Upper lobe of right lung (tissue), 1 donor: ENCODE measurements at places on chromosomes 2 and 18.
A peak's percentile ranks its signal among the peaks of the same experiment; 100 is the strongest.

- no peak for DNase-seq
These were observed 13.4 kb upstream of the LAPTM4A start for GRCh38 chr2:20064841-20065240.

- DNase-seq, result no peak
These were observed 14.0 kb downstream of the KIF5C start for GRCh38 chr2:148888986-148889385.

DNA sequence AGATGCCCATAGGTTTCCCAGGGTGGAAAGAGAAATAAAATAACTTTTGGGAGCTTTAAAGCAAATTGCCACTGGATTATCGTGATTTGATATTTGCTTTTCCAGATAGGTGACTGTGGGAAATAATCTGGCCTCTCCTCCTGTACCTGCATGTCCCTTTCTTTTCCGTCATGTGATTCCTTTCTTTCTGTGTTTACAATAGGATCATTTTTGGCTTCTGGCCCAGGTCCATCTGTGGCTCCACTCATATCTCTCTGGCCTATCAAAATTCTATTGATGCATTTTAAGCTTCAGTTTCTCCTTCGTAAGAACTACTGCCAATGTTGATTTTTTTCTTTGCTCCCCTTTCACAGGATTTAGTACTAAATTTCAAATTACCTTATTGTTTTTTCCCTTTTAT lies 153.6 kb downstream of the CCDC85A start:
- no peak for DNase-seq

GRCh38 chr2:104845552-104845931 lies 8.4 kb upstream of the POU3F3 start:
- DNase-seq, result no peak

GRCh38 chr2:161486111-161486510 lies 70.0 kb downstream of the TBR1 start:
- DNase-seq, result no peak

GRCh38 chr2:218428846-218429558 lies 10.1 kb downstream of the VIL1 start:
- DNase-seq, result peak; percentile 23

- no peak for DNase-seq
These were observed 741 bp upstream of the GCKR start for GRCh38 chr2:27495840-27496356.

GRCh38 chr2:235390108-235390815 lies 103.6 kb upstream of the AGAP1 start:
- no peak for DNase-seq

GRCh38 chr2:88690591-88691338 lies 708 bp upstream of the RPIA start:
- peak; percentile 78 for DNase-seq

GRCh38 chr2:45585267-45585861 lies 25.7 kb downstream of the SRBD1 start:
- no peak for DNase-seq

GRCh38 chr2:235666213-235666781 lies 172.5 kb downstream of the AGAP1 start:
- DNase-seq, result no peak

GRCh38 chr18:39942702-39943101 lies 2012.3 kb upstream of the PIK3C3 start:
- no peak for DNase-seq

DNA sequence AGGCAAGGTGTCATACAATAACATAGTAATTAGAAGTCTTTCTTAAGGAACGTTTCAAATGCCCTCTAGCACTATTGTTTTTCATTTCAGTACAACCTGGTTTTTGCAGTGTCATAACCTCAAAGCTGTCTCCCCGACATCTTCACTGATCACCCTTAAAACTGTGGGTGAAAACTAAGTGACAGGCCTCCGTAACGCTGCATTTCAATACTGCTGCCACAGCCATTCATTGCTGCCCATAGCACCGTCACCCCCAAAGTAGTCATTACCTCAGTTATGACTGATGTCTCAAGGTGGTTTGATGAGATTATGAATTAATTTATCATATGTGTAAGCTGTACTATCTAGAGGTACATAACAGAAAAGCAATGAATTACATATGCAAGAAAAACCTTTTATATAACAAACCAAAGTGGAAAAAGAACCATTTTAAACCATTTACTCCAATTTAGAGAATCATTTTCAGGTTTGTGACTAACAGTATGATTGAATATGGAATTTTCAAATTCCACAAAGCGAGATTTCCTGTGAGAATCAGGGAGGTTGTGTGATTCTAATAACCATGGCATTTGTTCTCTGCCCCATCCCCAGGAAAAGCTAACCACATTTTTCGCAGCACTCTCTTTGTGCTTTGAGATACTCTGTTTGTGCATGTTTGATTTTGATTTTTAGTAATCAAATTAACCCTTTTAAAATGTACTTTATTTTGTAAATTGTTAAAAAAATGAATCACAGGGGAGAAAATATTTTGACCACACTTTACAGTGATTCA lies 263.0 kb downstream of the PTGR3 start:
- DNase-seq, result no peak

GRCh38 chr2:135773319-135773718 lies 31.7 kb downstream of the UBXN4 start:
- no peak for DNase-seq

DNA sequence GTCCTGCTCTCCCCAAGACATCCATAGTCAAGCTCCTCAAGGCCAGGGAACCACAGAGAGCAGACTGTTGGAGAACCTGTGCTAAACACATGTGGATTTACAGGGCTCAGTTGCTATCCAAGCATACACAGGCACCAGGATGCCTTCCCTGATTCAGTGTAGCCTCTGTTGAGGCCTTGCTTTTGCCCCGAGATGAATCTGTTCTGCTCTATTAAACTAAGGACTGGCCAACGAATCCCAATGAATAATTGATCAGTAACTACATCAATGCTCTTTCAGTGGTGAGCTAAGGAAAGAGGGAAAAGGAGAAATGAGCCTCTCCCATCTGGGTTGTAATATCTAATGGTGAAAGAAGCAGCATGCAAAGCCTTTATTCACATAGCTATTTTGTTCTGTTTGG lies 58.7 kb upstream of the SPTBN1 start:
- no peak for DNase-seq

DNA sequence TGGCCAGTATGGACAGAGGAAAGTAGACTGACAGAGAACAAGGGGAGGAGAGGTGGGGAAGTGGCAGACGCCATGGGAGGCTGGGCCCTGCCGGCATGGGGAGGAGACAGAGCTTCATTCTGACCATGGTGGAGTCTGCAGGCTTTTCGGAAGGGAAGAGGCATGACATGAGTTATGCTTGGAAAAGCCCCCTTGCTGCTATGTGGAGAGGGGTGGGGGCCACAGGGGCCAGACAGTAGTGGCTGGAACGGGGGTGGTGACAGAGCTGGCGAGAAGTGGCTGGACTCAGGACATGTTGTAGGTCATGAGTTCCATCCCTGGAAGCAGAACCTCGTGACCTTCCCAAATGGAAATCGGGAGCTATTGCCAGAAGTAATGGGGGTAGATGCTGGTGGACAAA lies 66.7 kb upstream of the DAPL1 start:
- DNase-seq, result no peak

- DNase-seq, result no peak
These were observed 45.2 kb upstream of the SMAD2 start for GRCh38 chr18:47975701-47976100.

DNA sequence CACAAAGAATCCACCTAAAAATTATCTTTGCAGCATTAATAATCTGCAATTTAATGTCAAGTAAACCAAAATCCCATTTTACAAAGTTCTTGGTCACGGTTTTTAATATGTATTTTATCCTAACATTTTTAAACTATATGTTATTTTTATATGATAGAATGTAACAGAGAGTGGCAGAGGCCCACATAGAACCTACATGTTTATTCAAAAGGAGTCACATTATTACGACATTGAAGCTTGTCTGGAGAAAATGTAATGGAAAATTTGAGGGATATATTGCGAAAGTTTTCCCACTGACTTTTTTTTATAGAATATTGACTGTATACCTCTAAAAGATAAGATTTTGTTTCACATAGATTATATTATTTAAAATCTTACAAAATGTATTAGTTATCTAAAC lies 89.7 kb upstream of the COL3A1 start:
- no peak for DNase-seq

DNA sequence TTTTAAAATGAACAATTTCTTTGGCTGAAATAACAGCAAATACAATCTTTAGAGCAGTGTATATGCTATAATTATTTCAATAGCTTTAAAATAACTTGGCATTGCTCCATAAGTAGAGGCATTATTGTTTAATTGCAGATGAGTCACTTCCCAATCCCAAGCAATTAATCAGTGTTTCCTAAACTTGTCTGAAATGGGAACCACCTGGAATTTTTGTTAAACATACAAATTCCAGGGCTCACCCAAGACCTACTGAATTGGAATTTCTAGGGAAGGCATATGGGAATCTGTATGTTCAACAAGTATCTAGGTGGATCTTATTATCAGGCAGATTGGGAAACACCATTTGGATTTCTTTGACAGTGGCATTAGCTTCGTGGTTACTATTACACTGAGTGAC lies 27.1 kb upstream of the FMNL2 start:
- no peak for DNase-seq

GRCh38 chr2:134455426-134455825 lies 201.6 kb downstream of the MGAT5 start:
- DNase-seq, result peak; percentile 45

DNA sequence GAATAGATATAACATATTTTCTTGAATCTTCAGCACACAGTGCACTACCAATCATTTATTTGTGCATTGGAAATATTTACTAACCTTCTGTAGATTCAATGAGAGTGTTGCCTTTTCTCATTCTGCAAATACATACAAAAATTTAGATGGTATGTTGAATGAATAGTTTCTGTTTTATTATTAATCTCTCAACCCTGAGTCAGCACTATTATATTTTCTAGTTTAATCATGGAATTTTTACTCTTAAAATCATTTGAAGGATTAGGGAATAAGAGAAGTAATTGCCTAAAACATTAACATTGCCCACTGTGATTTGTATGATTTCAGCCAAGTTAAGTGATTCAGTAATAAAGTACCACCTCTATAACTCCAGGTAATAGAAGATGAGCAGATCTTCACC lies 370.2 kb upstream of the CDH7 start:
- no peak for DNase-seq

DNA sequence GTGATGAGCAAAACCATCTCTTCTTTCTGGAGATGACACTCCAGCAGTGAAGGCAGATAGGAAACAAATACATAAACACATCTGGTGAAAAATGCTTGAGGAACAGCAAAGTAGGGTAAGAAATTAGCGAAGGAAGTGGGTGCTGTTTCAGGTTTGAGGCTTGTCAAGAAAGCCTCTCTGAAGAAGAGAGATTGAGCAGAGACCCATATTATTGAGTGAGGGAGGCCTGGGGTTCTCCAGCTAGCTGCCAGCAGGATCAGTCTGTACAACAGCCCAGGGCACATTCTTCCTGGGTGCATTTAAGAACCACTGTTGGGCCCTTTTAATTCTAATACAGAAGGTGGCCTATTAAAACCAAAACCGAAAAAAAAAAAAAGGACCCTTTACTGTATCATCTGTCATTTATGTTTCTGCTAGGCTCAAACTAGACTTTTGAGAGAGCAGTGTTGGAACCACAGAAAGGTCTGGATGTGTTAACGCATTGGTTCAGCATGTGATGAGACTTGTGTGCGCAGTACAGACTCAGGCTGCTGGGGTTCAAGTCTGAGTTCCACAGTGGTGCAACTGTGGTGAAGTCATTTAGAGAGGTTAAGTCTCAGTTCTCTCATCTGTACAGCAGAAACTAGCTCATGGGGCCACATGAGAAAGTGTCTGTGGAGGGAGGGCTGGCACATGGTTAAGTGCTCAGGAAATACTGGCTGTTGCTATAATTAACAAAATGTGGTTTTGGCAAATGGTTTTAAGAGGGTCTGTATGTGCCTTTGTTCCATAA lies 28.9 kb downstream of the MGAT5 start:
- DNase-seq, result no peak

GRCh38 chr2:129297430-129297829 lies 682.0 kb upstream of the RAB6C start:
- DNase-seq, result no peak

- DNase-seq, result no peak
These were observed 43.4 kb upstream of the SEC11C start for GRCh38 chr18:59096098-59096789.

DNA sequence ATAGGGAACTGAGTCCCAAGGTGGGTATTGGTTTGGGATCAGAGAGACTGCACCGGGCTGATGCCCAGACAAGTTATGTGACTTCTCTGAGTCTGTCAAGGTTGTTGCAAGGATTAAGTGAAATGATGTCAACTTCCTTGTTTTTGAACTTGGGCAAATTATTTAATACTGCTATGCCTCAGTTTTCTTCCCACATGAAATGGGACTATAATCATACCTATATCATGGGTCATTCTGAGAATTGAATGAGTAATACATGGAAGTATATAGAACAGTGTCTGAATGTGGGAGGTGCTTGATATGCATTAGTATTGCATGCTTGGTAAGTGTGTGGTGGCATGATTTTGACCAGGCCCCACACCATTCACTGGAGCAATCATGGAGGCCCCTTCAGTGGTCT lies 99.0 kb downstream of the PRKCE start:
- DNase-seq, result no peak

DNA sequence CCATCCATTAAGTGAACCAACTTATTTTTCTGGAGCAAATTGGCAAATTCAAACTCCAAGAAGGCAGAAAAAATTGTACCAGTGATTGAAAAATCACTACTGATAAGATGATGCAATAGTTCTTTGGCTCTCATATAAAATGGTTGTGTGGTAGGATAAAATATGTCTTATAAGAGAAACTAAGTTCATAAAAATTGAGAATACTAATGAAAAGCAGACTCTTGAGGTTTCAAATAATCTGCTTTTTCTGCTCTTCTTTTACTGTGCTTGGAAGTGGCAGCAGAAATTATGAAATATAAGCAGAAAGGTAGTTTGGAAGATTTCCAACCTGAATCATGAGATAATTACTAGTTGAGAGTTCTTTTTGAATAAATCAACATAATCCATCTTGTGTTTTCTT lies 61.9 kb downstream of the PPP1R1C start:
- DNase-seq, result no peak

- peak; percentile 49 for DNase-seq
These were observed 37.6 kb downstream of the CRACDL start for GRCh38 chr2:98898423-98898841.

DNA sequence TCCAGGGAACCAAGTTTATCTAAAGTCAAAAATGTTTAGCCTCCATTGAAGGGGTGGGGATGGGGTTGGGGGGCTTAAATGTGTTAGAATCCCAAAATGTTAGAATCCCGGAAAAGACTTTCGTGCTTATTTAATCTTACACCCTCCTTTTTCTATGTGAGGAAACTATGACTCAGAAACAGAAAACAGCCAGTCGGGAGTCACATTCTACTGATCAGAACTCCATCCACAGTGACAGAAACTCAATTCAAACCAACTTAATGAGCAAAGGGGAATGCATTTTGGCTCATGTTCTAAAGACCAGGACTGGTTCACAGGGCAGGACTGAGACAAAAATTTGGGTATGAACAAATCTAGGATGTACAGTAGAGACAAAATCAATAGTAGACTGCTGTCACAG lies 31.9 kb upstream of the AFTPH start:
- no peak for DNase-seq

GRCh38 chr2:229519655-229520430 lies 194.5 kb downstream of the DNER start:
- DNase-seq, result no peak
